ENCODE measurements at places on chromosomes 11 and 22.

GRCh38 chr11:2298795-2299761 lies 2.6 kb downstream of the C11orf21 start:
- peak; percentile 43 for DNase-seq

DNA sequence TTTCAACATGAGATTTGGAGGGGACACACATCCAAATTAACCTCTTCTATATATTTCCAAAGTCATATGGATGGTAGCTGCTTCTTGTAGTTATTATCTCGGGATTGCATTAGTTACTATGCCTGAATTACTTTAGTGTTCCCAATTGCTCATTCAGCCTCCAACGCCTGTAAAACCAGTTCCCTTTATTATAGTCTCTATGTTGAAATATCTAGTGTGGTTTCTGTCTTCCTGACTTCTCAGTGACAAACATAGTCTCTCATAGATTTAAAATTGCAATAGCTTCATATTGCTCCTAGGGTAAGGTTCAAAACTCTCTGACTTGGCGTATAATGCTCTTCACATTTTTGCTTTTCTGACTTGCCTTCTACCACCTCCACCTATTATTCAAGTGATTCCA lies 366.4 kb downstream of the CASP12 start:
- DNase-seq: no peak

DNA sequence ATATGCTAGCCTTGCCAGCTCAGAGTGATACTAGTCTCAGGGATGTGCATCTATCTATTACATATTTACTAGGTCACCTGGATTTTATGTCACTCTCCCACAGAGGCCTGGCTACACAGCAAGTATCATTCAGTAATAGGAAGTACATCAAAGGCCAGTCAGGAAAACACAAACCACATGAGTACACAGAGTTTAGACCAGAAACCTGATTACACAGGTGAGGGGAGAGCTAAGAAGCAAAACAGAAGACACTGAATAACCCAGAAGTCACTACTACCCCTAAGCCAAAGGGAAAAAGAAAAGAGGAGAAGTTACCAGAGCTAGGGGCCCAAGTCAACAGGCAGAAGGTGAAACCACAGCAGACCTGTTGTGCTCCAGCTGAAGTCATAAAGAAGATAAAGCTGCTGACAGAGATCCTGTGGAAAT lies 13.3 kb downstream of the LPXN start:
- DNase-seq: peak; percentile 81

GRCh38 chr11:68364581-68364980 lies 52.2 kb downstream of the LRP5 start:
- DNase-seq: no peak

Data from kidney tubule cell (primary cell).